ENCODE measurements at places on chromosomes 2 and 18.

GRCh38 chr2:225765820-225766219 is 366.3 kb downstream of the NYAP2 start:
- no peak for DNase-seq

- no peak for DNase-seq
Measured at GRCh38 chr2:68416081-68416675, 50.9 kb downstream of the FBXO48 start.

- DNase-seq = no peak
Measured at GRCh38 chr18:63192126-63192884, 127.3 kb downstream of the BCL2 start.

- DNase-seq = no peak
Measured at GRCh38 chr2:174774886-174775285, 10.6 kb upstream of the CHRNA1 start.

GRCh38 chr2:33552758-33553461 is 46.2 kb downstream of the FAM98A start:
- no peak for DNase-seq
